ENCODE measurements at places on chromosomes 12 and 14.

- no peak for DNase-seq
Measured at GRCh38 chr14:80699861-80700260, 241.7 kb downstream of the CEP128 start.

- DNase-seq: no peak
Measured at GRCh38 chr12:79725987-79726386, 35.2 kb upstream of the PAWR start.

GRCh38 chr14:30332374-30332773 lies 226.6 kb upstream of the G2E3 start:
- DNase-seq: no peak

DNA sequence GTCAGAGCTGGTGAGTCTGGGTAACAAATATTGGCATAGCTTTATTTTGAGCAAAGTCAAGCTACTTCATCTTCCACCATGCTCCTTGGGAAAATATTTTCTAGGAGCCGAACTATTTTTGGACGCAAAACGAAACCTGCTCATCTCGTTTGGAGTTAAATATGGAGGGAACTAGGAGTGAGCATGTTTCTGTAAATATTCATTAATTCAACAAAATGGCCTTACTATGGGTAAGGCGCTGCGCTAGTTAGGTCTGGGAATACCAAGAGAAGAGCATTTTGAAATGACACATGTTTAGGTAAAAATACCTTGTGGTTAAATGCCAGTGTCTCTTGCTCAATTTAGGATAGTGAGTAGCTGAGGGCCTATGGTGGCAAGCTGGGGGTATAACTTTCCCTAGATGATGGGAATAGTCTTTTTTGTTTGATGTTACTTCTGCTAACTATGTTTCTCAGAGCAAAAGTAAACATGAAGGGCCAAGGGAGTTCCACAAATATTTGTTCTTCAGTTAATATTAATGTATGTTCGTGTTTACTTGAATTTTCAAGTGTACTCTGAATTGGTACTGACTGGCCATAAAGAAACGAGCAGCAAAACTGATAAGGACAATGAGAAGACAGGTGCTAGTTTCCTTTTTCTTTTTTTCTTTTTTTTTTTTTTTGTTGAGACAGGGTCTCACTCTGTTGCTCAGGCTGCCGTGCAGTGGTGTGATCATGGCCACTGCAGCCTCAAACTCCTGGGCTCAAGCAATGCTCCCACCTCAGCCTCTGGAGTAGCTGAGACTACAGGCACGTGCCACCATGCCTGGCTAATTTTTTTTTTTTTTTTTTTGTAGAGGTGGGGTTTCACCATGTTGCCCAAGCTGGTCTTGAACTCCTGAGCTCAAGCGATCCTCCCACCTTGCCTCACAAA lies 77.7 kb downstream of the MAP1LC3B2 start:
- no peak for DNase-seq

GRCh38 chr12:66072566-66072965 lies 58.0 kb downstream of the LLPH start:
- no peak for DNase-seq

DNA sequence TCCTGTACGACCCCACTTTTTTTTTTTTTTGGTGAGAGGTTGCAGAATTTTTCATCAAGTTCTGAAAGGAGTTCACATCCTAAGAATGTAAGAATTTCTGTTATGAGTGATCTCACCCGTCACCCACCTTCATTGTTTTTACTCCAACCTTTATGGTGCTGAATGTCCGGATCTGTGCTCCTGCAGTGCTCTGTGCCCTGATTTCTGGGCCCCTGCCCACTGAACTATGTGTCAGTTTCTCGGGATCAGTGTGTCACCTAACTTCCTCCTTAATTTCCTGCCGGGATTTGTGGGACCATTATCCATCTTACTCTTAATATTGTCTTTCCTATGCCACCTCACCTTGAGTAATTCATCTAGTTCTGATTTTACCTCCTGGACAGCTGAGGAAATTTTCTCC lies 11.6 kb downstream of the RASSF8 start:
- no peak for DNase-seq

DNA sequence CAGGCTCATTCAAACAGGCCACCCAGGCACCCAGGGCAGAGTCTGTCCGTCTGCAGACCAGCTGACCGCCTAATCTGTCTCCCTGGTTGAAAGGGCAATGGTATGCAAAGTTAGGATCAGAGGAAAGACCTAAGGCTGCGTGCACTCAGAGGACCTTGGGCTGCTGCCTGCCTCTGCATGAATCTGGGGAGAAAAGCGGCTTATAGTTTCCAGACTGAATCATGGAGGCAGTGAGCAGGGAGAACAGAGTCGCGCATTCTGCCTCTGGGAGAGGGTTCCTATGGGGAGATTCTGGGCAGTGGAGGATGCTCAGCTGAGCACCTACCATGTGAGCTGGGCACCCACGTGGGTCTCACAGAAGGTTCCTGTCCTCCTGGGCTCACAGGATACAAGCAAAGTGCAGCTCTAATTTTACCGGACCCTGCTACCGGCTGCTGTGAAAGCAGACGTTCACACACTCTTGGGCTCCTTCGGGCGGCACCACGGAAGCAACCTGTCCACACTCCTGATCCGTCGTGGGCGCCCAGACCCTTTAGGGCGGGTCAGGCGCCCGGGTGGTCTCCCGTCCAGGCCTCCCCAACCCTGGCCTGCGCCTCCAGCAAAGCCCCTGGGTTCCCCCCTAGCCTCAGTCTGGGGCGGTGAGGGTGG lies 772 bp downstream of the SCARB1 start:
- no peak for DNase-seq

DNA sequence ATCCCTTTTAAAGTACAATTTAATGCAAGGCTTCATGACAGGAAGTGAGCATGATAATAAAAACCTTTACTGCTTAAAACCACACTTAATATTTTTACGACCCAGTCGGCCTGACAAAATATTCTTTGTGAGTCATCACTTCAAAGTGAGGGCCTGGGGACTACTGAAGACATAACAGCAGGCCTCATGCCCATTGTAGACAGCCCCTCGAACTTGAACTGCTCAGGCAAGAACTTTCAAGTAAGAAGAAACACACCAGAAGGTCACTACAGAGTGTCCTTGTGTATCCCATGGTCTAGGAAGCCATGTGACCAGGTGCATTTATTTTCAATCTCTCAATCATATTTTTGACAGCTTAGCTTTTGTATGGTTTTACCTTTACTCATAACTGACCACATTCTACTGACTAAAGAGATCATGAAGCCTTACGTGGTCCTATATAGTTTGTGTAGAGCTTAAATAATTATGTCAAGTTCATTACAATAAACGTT lies 61.4 kb upstream of the MANSC4 start:
- no peak for DNase-seq

DNA sequence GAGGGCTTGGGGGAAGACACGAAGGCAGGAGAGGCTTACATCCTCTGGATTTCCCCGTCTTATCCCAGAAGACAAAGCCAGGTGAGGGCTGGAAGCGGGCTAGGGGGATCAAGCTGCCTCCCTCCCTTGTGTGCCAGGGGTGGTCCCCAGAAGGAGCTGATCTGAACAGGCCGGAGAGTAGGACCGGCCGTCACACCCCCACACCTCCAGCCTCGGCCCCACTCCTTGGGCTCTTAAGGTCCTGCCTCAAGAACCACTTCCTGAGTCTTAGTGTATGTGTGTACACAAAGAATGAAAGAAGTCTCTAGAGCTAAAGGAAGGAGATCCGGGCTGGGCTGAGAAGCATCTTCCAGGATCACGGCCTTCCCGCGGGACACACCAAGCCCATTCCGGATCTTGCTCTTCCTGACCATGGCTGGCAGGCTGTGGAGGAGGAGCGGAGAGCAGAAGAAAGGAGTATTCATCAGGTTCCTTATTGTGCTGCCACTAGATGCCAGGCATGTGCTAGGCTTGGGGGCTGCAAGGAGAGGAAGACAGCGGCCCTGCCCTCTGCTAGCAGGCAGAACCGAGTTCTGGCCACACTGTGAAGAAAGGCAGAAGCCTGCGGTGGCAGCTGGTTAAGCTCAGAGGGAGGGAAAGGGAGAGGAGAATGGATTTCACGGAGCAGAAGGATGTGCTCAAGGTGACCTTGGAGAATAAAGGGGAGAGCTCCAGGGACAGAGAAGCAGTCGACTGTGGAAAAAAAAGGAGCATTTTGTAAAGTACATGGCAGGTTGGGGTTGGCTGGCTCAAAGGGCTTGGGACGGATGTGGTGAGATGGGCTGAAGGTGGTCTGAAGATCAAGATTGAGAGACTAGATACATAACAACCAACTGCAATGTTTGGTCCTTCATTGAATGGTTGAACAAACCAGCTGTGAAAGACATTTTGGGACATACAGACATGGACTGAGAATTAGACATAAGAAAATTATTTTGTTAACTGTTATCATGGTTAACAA lies 1.3 kb upstream of the CD63 start:
- DNase-seq: no peak

DNA sequence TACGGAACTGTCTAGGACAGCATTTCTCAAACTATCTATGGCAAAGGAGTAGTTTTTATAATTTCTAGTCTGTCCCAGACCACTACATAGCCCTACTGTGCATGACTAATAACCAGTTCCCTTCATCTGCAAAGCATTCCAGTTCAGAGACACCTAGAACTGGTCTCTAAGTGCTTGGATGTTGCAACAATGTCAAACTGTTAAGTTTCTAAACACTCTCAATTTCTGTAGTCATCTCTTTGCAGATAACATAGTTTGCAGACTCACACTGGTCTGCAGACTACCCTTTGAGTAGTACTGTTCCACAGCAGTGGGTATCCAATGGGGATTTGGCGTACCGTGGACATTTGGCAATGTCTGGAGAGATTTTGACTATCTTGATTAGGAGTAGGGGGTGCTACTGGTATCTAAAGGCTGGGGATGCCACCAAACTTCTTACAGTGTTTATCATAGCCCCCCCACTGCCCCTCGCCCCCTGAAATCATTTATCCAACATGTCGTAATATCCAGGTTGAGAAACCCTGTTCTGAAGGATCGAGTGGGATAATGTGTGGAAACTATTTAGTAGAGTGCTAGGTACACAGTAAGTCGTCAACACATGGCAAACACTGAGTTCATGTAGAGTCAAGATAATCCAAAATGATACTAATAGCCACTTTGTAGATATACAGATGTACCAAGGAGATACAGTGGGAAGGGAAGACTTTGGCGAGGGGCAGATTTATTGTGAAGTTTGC lies 1.7 kb downstream of the C12orf76 start:
- DNase-seq: no peak

DNA sequence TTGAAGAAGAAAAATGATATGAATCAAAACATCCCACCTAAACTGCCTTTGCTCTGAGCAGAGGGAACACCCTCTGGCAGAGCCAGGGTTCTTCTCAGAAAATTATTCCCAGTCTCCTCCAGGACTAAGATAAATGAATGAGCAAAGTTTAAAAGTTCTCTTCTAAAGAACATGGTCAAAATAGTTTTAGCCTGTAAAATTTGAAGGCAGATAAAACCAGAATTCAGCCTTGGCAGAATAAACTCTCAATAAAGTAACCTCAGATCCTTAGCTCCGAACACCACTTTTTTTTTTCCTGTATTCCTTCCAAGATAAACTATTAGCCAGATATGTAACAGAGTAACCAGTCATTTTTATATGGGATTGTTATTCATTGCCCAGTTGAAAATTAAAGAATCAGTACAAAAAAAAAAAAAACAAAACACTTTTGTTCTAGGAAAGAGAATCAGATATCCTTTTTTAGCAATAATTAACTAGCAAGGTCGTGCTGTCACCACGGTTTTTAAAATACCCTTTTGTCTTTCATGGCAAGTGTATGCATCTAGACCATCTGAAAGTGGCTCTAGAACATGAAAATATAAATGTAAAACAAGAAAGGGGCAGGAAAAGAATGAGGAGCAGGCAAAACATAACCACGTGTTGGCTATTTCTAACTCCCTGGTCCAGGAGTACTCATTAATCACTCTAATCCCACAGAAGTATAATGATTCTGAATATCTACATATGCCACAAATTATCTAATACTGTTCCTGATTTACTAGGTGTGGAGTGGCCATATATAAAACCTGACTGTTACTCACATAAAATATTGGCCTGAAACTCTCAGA lies 60.8 kb downstream of the CAPZA3 start:
- peak; percentile 48 for DNase-seq

GRCh38 chr12:100508751-100509150 lies 35.1 kb downstream of the NR1H4 start:
- no peak for DNase-seq

DNA sequence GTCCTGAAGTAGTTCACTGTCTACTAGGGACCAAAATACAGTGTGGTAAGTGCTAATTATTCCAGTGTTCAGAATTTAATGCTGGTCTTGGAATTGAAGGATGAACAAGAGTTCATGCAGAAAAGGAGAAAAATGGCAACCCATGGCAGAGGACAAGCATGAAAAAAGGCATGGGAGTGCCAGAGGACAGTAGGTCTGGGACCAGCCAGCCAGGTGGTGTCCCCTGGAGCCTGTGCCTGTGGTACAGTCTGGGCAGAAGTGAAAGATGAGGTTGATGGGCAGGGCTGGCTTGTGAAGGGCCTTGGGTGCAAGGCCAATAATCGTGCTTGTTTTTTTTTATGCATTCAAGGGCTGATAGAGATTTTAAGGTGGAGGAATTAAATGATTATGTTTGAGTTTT lies 21.0 kb downstream of the C12orf75 start:
- no peak for DNase-seq

GRCh38 chr12:116646901-116647300 lies 87.7 kb downstream of the MAP1LC3B2 start:
- no peak for DNase-seq

DNA sequence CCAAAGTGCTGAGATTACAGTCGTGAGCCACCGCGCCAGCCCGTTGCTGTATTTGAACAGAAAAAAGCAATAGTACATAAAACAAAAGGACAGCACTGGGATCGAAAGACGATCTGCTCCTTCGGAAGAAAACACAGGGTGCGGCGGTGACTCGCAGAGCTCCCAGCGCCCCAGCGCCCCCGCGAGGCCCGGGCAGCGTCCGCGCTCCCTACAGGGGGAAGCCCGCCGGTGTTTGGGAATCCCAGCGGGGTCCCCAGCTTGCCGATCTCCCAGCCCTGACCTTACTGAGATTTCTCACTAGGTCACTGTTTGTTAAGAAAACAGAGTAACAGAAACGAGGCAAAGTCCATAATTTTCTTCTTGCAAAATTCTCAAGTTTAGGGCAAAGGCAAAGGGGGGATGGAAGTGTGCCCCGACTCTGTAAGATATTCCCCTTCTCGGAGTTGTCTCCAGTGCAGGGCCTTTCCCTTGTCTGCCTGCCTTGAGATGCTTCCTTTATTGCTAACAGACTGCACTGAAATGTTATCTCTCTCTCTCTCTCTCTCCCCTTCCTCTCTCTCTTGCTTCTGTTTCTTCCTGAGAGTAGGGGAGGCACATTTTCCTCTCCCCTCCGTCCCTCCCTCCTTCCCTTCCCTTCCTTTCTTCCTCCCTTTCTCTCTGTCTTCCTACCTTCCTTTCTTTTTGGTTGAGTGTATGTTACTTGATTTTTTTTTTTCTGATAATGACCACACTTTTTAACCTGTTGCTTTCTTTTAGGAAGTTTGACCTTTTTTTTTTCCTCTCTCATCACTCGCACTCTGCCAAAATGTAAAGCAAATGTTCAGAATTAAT lies 91.9 kb downstream of the TMEM30B start:
- DNase-seq: no peak
